GM03348 (cell line): ENCODE measurements at places on chromosomes 5 and 9.

DNA sequence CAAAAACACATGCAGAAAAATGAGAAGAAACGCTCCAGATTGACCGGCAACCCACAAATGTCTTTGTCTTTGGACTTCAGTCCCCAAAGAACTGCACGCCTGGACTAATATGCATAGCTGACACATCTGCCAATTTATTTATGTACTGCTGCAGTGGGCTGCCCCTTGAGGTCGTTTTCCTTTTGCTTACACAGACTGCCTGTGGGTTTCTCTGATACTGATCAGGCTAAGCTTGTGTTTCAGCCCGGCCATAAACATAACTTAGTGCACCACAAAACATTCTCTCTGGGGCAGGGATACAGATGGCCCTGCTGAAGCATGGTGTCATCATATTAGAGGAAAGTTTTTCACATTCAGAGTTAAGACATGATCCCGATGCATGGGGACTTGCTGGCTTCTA is 75.4 kb downstream of the NUDT12 start:
- peak; percentile 49 for DNase-seq

GRCh38 chr5:128318691-128319090 is 219.4 kb downstream of the FBN2 start:
- no peak for DNase-seq

GRCh38 chr5:140399979-140400729 is 1.5 kb upstream of the ANKHD1 start:
- no peak for DNase-seq

DNA sequence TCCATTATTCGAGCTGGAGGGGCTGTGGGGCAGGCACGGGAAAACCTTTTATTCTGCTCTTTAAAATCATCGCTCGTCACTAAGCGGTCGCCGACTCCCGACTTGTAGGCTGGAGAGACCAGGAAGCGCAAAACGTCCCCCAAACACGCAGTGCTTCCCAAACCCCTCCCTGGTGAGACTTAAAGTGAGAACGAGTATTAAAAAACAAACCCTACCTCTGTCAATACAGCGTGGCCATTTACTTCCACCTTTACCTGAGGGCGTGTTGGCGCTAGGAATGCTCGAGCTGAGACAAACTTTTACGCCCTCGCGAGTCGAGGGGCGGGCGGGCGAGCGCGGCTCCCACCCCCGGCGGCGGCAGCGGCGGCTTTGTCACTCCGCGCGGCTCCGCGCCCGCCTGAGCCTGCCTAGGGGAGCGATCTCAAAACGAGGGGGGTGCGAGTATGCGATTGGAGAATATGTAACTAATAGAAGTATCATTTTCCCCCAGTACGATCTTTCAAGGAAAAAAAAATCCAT is at the start of gene NR2F1-AS1:
NR2F1-AS1 (minus strand) TSS at position 293 of the 519 bp plus-strand sequence.
- no peak for DNase-seq

DNA sequence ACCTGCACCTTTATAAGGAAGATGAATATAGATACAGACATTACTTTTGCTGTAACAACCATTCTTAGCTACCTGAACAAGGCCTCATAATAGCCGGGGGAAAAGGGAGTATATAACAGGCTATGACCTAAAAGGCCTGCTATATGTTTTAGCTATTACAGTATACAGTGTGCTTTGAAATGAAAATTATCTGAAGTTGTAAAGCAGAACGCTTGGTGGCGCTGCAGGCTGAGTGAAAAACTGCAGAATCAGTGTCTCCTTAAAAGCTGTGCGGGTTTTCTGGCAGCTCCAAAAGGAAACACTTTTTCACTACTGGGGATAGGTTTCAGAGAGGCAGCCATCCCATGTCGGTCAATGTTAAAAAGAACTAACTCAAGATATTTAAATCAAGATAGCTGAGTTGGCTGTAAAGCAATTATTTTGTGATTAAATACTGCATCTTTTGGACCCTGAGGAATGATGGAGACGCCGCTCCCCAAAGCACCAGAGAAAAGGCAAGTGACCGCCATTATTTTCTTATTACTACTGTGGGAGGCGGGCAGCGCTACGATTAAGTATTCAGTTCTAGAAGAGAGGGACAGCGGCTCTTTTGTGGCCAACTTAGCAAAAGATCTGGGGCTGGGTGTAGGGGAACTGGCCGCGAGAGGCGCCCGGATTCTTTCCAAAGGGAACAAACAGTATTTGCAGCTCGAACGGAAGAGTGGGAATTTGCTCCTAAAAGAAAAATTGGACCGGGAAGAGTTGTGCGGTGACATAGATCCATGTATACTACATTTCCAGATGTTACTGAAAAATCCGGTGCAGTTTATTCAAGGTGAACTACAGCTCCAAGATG is 5.9 kb downstream of the PCDHB6 start:
- no peak for DNase-seq

GRCh38 chr9:16106021-16106571 is 553.3 kb downstream of the CCDC171 start:
- DNase-seq = no peak

DNA sequence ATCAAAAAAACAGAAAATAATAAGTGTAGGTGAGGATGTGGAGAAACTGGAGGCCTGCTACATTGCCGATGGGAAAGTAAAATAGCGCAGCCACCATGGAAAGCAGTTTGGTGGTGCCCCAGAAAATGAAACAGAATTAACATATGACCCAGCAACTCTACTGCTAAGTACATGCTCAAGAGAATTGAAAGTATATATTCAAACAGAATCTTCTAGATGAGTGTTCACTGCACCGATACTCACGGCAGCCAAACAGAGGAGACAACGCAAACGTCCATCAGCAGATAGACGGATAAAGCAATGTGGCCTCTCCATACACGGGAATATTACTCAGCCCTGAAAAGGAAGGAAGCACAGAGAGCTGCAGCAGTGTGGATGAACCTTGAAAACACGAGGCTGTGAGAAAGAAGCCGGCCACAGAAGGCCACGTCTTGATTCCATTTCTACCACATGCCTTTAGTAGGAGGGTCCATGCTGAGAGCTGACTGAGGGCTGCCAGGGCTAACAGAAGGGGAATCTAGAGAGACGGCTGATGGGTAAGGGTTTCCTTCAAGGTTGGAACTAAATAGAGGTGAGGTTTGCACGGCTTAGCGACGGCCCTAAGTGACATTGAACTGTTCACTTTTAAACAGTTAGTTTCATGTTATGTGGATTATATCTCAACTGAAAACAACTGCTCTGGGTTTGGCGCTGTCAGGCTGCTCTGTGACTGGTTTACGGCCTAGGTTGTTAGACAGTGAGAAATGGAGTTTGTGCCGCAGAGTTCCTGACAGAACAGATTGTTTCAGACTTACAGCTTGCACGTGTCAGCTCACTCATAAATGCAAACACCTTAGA is 29.8 kb downstream of the AHRR start:
- no peak for DNase-seq

DNA sequence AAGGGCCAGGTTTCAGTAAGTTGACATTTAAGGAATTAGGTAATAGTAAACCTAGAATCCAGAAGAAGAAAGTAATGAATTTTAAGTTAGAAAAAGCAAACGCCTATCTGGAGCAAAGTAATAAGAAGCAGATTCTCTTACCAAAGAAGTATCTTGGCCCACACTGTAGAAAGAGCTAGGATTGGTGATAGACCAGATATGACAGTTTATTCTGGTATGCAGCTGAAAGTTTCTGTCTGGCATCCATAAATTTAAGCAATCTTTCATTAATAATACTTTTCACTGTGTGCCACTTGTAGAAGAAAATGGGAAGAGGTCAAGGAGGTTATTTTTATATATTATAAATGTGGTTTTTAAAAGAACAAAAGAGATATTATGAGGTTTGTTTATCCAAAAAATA is 3.0 kb downstream of the RECK start:
- peak; percentile 68 for DNase-seq

DNA sequence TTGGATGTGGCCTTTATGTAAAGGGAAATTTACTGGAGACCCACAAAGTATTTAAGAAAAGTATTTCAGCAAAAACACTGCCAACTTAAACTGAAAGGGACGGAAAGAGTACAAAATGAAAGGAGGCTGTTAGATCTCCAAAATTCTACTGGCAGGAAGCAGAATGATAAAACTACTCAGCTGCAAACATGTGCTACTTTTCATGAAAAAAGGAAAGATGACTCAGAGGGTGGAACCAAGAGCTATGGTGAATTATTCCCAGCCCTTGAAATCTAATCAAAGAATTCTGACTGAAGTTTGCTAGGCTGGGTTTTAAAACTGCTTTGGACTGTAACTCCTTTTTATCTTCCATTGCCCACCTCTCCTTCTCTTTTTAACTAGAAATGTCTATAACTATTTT is 58.6 kb upstream of the ZBED3 start:
- DNase-seq = peak; percentile 45

DNA sequence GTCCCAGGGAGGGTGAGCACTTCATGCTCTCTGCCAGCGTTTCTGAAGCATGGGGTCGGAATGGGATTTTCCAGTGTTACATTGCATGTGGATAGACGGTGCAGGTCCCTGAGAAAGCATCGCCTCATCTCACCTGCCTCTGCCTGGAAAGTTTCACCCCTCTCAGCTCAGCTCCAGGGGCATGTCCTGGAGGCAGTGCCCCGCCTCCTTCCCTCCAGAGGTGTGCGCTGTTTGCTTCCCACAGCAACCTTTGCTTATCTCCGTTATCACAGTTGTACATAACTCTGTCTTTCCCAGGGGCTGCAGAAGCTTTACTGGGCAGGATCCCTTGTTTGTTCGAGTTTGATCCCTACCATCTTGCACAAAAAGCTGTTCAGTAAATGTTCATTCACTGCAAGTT is 10.7 kb upstream of the CREBRF start:
- DNase-seq = no peak

DNA sequence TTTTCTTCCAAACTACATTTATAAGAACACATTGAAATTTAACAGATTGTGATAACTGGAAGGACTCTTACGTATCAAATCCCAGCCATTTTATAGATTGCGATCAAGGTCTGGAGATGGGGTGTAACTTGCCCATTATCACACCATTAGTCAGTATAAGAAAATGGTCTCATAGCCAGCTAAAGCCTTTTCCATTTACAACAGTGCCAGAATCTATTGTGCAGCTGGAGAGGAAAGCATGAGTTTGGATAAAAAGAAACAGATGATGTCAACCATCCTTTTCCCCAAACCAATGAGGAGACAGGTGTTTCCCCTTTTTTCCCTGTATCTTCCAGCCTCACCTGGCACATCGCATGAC is 658.8 kb downstream of the ACTL7B start:
- DNase-seq = no peak

GRCh38 chr9:13598738-13599137 is 319.2 kb upstream of the MPDZ start:
- no peak for DNase-seq

DNA sequence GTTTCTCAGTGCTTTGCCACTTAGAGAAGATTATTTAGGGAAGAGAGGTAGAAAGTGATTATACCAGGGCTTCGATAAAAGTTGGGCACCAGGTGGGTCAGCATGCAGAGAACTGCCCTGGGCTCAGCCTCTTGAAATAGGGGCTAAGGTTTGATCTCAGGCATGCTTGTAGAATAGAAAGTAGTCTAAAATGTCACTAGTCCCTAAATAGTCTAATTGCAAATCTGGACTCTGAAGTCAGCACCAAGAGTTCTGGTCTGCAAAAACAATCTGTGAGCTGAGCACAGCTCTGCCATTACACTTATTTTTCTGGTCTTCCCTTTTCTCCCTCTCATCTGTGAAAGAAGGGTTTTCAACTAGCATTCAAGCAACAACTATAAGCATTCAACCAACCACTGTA is 248.0 kb downstream of the SMARCA2 start:
- no peak for DNase-seq

- no peak for DNase-seq
These were observed 70.7 kb downstream of the MSX2 start for GRCh38 chr5:174794931-174795672.

DNA sequence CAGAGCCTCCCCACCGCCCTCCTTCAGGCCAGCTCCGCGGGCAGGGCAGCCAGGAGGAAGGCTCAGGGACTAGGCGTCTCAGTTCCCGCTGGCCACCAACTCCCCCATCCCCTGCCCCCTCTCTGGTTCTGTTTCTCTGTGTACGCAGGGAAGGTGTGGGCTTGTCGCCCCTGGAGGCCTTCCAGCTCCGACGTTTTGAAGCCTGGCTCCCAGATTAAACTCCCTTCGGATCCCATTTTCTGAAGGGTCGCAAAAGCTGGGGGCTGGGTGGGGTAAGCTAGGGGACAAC is 346 bp downstream of the ATOX1 start:
- DNase-seq = peak; percentile 31

DNA sequence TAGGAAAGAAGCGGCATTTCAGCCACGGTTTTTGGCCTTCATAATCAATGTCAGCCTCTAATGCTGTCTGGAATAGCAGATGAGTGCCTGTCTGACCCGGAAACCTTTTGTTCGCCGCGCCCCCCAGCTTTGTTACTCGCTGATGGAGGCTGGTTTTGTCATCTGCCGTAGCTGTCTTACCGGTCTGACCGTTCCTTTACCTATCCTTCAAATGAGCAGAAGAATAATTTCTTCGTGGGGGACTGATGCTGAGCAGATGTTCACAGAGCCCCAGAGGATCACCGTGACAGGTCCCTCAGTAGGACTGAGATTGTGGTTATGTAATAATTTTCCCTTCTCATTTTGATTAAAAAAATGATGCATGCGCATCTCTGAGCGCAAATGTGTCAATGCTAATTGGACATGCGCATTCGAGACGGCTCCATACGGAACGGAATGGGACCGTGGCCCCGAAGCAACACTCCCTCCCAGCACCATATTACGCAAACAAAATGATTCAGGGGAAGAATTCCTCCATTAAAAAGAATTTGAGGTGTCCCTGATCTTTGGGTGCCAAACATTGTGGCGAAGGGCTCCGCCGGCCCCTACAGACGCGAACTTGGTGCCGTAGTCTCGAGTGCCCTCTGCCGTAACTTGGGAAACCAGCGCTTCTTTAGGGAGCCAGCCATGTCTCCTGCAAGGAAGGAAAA is 27.6 kb downstream of the TLX3 start:
- DNase-seq = peak; percentile 78

GRCh38 chr9:8349901-8350300 is 550.3 kb upstream of the DMAC1 start:
- no peak for DNase-seq
